Activated gamma-delta T cell (primary cell): ENCODE measurements at places on chromosomes 11 and 22.

DNA sequence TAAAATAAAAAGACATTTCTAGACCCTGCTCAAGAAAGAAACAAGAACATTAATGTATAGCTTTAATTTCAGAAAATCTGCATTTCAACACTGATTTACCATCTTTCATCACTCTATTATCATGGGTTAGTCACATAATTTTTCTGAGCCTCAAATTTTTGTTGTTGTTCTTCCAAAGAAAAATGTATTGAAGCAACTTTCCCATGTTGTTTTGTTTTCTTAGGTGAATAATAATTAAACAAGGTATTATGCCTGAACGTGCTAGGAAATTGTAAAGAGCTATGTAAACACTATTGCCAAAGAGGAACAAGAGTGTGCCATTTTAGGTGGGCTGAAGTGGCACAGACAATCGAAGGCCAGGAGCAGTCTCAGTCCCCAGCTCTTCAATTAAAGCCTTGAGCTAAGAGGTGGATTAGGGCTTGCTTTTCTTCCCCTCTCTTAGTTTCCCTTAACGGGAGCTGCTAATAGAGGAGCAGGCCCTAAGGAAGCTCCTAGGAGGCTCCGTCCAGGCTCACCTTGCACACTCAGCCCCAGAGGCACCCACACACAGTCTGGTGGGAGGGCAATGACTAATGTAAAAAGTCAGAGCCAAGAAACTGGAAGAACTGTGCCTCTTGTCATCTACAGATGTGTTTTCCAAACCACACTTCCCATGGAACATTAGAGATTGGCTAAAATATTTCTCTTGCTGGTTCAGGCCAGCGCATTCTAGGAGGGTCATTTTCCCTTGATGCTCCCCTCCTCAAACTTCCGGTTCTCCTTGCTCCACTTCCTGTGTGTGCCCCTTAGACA is 8.8 kb upstream of the UBASH3B start:
- DNase-seq, result no peak

DNA sequence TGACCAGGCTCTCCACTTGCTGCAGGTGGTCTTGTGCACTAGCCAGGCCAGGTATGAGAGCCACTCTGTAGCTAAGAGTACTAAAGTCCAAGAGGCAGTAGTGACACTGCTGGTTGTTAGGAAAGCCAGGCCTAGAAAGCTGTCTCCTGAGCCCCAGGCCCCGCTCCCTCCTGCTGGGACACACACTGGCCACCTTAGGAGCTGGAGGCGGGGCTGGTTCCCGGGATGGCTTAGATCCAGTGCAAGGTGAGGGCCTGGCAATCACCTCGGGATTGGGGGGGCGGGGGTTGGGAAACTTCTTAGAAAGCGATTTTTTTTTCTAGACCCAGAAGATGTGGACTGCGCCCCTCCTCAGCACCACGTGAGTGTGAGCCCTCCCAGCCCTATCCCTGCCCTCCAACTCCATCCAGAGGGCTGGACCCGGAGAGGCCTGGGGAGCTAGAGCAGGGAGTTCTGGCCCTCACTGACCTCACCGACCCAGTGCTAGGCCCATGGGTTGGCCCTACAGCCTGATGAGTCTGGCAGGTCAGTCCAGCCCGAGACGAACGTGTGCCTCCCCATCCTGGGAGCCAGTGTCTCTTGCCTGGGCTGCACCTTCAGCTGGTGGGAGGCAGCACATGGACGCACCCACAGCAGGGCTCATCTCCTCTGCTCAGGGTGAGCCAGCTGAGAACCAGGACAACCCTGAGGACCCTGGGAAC is 18.1 kb downstream of the SLC37A2 start:
- no peak for DNase-seq

DNA sequence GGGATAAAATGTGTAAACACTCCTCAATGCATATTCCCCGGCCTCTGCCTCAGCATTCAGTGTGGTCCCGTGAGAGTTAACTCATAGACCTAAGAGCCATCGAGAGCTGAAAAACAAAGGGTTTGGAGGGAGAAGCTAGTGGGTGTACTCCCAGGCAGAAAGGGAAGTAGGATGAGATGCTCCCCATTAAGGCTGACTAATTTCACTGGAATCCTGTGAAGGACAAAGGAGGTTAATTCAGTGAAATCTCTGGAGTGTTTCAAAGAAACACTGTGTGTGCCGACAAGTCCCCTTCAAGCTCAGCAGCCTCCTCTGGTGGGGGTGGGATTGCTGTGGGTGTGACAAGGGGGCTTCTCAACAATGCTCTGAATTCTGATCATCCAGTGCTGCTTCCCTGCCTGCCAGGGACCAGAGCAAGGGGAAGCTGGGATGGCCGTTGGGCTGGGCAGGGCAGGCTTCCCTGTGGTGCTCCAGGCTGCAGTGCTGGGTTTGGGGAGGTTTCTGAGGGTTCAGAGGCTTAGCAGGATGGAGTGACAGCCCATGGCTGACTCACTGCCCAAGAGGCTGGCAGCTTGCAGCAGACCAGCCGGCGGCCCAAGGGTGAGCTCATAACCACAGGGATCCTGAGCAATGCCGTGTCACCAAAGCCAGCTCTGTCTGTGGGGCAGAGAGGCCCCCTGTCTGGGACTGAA is 61.4 kb upstream of the BMAL1 start:
- DNase-seq, result no peak

DNA sequence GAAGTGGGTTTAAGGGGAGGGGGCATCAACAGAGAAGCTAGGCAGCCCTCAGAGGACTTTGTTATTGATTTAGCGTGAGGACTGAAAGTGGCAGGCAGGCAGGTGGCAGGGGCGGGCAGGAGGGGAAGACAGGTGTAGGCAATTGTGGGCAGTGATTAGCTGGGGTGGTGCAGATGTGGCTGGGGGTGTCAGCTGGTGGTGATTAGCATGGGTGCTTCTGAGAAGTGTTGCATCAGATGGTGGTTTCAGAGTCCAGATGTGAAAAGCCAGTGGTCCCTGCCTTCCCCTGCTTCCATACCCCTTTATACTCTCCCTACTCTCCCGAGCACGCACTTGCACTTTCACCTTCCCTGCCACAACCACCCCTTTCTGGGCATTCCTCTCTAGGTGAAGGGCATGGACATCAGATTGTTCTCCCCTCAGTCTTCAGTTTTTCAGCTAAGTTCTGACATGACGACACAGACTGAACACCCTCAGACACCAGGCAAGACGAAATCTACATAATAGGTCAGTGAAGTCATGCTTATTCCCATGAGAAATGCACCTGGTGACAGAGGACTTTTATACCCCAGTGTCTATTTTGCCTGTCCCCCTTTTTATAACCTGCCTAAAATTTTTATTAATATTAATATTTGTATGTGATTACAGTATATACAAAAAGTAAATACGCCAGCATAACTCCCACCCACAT is 435.7 kb upstream of the CADM1 start:
- DNase-seq, result no peak

- no peak for DNase-seq
Observed at GRCh38 chr11:6387811-6388599, 2.3 kb upstream of the SMPD1 start.

DNA sequence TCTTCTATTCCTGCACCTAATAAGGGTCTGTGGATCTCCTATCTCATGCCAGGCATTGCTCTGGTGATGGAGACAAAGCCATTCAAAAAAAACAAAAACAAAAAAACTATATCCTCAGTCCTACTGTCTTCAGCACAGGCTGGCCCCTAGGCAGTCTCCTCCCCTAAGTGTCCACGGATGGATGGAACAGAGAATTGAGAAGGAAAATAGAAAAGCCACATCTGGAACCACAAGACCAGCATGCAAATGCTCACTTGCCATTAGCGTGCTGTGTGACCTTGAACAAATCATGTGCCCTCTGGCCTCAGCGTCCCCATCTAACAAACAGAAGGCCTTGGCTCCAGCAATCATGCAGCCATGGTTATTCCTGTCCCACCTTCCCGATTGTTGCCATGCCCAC is 32.7 kb upstream of the CD82 start:
- no peak for DNase-seq

DNA sequence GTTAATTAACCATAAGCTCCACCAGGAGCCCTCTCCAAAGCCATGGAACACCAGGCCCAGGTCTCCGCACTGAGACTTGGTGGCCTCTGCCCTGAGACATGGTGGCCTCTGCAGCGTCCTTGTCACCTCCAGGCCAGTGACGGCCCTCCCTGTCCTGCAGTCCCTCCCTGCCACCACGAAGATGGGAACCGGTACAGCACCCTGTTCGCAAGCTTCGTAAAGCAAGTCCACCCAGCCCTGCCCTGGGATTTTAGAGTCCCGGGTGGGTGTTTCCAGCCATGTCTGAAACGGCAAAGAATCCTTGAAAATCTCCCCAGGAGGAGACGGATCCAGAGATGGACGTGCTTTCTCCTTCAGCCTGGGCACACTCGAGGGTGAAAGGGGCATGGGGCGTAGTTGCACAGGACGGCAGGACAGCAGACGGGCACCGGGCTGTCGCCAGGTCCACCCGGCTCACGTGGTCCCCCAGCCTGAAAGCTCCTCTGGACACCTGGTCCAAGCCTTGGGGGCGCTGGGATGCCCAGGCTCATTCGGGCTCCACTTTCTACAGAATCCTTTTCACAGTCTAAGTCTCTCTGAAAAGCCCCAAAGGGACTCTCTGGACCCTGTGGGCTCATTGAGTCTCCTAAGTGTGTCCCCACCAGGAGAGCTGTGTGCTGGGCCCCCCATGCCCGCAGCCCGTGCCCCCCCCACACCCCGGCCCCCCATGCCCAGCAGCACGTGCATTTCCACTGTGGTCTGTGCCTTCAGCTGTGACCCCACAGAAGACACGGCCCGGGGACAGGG is 456.2 kb downstream of the BRD1 start:
- DNase-seq, result no peak

DNA sequence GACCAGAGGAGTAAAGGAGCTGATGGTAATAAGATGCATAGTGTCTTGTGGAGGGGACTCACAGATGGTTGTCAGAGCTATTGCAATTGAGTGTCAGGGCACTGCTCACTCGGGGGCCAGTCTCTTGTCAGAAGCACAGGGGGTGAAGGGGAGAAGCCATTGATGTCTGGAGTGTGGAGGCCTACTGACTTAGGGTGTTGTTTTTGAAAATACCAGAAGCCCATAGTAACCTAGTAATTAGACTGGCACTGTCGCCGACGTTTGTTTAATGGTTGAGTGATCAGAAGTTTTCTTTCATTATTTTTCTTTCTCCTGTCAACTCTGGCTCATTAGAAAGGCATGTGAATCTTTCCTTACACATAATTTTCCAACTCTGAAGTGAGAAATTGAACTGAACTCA is 151.6 kb upstream of the TENM4 start:
- no peak for DNase-seq

DNA sequence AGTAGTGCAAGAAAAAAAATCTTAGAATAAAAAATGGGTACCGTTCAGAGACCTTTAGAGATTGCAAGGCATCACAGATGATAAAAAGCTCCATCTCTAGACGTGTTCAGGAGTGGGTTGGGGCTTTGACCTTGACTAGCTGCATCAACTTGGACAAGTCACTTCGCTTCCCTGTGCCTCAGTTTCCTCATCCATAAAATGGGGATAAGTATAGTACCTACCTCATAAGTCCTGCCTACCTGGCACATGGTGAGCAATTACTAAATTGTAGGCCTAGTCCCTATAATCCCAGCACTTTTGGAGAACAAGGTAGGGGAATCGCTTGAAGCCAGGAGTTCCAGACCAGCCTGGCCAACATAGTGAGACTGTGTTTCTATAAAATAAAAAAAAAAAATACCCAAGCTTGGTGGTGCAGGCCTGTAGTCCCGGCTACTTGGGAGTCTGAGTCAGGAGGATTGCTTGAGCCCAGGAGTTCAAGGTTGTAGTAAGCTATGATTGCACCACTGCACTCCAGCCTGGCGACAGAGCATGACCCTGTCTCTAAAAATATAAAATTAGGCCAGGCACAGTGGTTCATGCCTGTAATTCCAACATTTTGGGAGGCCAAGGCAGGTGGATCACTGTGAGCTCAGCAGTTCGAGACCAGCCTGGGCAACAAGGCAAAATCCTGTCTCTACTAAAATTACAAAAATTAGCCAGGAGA is 6.0 kb upstream of the F2 start:
- DNase-seq, result no peak

DNA sequence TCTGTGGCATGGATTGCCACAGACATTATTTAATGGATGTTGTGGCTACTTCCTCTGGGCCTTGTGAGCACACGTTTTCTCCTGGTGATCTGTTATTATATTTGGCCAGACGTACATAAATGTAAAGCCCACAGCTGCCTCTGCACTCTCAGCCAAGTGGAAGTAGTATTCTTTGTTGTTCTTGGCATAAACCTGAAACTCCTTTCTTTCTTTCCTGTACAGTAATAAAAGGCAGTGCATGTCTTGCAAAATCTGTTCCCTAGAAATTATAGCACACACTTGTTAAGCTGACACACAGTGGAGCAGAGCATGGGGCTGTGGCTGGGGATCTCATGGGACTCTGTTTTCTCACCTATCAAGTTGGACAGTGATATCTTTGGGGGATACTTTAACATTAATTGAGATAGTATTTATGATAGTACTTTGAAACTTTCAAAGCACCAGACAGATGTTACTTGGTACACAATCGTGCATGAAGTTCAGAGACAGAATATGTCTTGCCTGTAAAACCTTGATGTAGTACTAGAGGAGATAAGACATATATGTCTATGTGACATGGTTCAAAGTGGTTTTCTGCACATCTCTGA is 20.9 kb downstream of the PANX1 start:
- DNase-seq, result no peak

- no peak for DNase-seq
Observed at GRCh38 chr11:134288486-134288885, 12.3 kb downstream of the GLB1L3 start.

DNA sequence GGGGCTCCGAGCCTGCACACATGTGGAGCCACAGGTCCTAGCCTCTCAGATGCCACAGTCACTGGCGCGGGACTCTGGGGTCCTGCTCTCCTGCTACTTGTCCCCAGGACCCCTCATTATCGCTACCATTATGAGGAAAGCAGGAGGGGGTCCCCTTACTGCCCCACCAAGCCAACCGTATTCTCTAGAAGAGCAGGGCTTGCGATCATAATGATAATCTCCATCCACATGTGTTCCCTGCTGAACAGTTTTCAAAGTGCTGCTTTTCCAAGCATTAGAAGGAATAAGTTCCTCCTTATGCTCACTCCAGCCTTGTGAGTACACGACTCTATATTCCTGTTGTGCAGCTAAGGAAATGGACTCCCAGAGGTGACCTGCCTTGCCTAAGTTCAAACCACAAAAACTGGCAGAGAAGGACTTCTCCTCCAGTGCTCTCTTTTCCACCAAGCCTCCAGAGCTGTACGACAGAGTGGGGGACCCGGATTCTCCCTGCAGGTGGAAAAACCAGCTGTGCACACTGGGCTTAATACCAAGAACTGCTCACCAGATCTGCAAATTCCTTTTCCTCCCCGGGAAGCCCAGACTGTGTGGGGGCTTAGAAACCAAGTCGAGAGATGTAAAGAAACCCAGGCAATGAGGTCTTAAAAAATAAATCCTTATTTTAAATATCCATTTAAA is 92.8 kb upstream of the DRD2 start:
- DNase-seq, result no peak

GRCh38 chr11:32511926-32512325 is 71.7 kb upstream of the EIF3M start:
- DNase-seq, result no peak

GRCh38 chr22:49446759-49447710 is 380.6 kb downstream of the BRD1 start:
- no peak for DNase-seq

- DNase-seq, result no peak
Observed at GRCh38 chr22:17597217-17597616, 31.3 kb downstream of the ATP6V1E1 start.
